ENCODE measurements at places on chromosomes 2 and 18. TPM values are rescaled to one million over a fixed set of nuclear protein-coding genes. Genes with fewer than 3 reads are reported as not detected.

Gene AQP12A
- not detected for total RNA-seq

Gene AQP12B
- not detected for total RNA-seq

DNA sequence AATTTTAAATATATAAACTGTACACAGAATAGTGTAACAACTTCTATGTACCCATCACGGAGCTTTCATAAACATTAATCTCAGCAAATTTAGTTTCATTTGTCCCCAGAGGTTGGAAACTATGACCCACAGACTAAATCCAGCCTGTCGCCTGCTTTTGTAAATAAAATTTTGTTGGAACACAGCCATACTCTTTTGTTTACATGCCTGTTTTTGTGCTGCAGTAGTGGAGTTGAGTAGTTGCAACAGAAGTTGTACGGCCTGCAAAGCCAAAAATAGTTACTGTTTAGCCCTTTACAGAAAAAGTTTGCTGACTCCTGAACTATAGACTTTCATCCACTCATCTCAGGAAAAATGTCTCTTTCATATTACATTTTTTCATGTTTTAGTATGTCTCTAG, 39.8 kb downstream of the RBM45 start:
- no peak overlapping the region for H3K4me3 ChIP-seq
- H3K27me3 ChIP-seq, result no peaks in the 10 kb centered on the region
- no peaks in the 10 kb centered on the region for H3K36me3 ChIP-seq
- no peaks in the 10 kb centered on the region for H3K4me1 ChIP-seq

- H3K27ac ChIP-seq, result peak overlapping the region; percentile 59
- peaks cover 3% of the 10 kb centered on the region for H3K4me1 ChIP-seq
- H3K27me3 ChIP-seq, result no peaks in the 10 kb centered on the region
- no peak overlapping the region for H3K4me3 ChIP-seq
Observed at GRCh38 chr18:61833387-61833786, 59.4 kb downstream of the RNF152 start.

GRCh38 chr2:35938838-35939237, 416.7 kb upstream of the CRIM1 start:
- no peaks in the 10 kb centered on the region for H3K4me1 ChIP-seq
- no peaks in the 10 kb centered on the region for H3K36me3 ChIP-seq
- no peak overlapping the region for H3K27ac ChIP-seq
- H3K4me3 ChIP-seq, result no peak overlapping the region
- no peak for DNase-seq
- no peaks in the 10 kb centered on the region for H3K27me3 ChIP-seq

- no peak overlapping the region for H3K27ac ChIP-seq
- no peak overlapping the region for H3K4me3 ChIP-seq
- no peak for DNase-seq
- H3K36me3 ChIP-seq, result no peaks in the 10 kb centered on the region
- H3K27me3 ChIP-seq, result no peaks in the 10 kb centered on the region
Observed at GRCh38 chr18:55861266-55861665, 273.3 kb upstream of the TCF4 start.

Gene BOD1L2
- total RNA-seq, result not detected

DNA sequence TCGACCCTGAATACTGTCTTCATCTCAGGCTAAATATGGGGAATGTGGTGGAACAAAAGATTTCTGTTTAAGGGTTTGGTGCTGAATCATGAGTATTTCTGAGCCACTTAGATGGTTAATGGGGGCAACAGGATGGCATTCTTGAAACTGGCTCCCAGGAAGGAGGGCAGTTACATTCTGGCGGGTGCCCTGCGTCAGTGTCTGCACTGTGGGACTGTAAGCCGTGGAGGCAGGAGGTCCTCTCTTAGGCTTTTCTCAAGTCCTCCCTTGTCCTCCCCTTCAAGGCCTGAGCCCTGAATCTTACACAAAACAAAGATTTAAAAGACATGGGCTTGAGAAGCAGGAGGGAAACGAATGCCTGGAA, 45.7 kb downstream of the PSD4 start:
- H3K4me1 ChIP-seq, result peaks cover 7% of the 10 kb centered on the region
- H3K36me3 ChIP-seq, result no peaks in the 10 kb centered on the region
- H3K27me3 ChIP-seq, result no peaks in the 10 kb centered on the region
- no peak overlapping the region for H3K27ac ChIP-seq
- DNase-seq, result no peak
- H3K4me3 ChIP-seq, result no peak overlapping the region

GRCh38 chr18:13159579-13159978, 59.0 kb upstream of the LDLRAD4 start:
- no peaks in the 10 kb centered on the region for H3K4me1 ChIP-seq
- H3K27ac ChIP-seq, result no peak overlapping the region

Gene PCARE
- 0.36 TPM for total RNA-seq

GRCh38 chr18:40032076-40032475, 1923.0 kb upstream of the PIK3C3 start:
- no peaks in the 10 kb centered on the region for H3K27me3 ChIP-seq
- H3K36me3 ChIP-seq, result no peaks in the 10 kb centered on the region
- no peak overlapping the region for H3K27ac ChIP-seq
- H3K4me3 ChIP-seq, result no peak overlapping the region

Gene UGT1A5
- not detected for total RNA-seq

- H3K4me1 ChIP-seq, result no peaks in the 10 kb centered on the region
- no peak for DNase-seq
- H3K27ac ChIP-seq, result no peak overlapping the region
- no peaks in the 10 kb centered on the region for H3K27me3 ChIP-seq
- H3K36me3 ChIP-seq, result no peaks in the 10 kb centered on the region
- H3K4me3 ChIP-seq, result no peak overlapping the region
Observed at GRCh38 chr18:56142001-56142400, 496.4 kb downstream of the TXNL1 start.

- H3K27ac ChIP-seq, result no peak overlapping the region
- no peaks in the 10 kb centered on the region for H3K36me3 ChIP-seq
- no peaks in the 10 kb centered on the region for H3K4me1 ChIP-seq
- no peaks in the 10 kb centered on the region for H3K27me3 ChIP-seq
- no peak for DNase-seq
- no peak overlapping the region for H3K4me3 ChIP-seq
Observed at GRCh38 chr18:5180254-5180653, 16.8 kb downstream of the AKAIN1 start.

GRCh38 chr18:3442919-3443318, 7.1 kb upstream of the TGIF1 start:
- no peak overlapping the region for H3K4me3 ChIP-seq
- H3K27ac ChIP-seq, result no peak overlapping the region
- DNase-seq, result no peak
- no peaks in the 10 kb centered on the region for H3K36me3 ChIP-seq
- H3K4me1 ChIP-seq, result peaks cover 6% of the 10 kb centered on the region

Gene CFAP210
- total RNA-seq, result not detected
